ENCODE measurements at places on chromosomes 11 and 22.

- DNase-seq, result no peak
Measured at GRCh38 chr22:37167176-37167980, 17.7 kb upstream of the IL2RB start.

GRCh38 chr11:46420513-46420912, 28.9 kb upstream of the CHRM4 start:
- no peak for DNase-seq

GRCh38 chr11:72454791-72455190, 20.5 kb upstream of the CLPB start:
- DNase-seq, result no peak

DNA sequence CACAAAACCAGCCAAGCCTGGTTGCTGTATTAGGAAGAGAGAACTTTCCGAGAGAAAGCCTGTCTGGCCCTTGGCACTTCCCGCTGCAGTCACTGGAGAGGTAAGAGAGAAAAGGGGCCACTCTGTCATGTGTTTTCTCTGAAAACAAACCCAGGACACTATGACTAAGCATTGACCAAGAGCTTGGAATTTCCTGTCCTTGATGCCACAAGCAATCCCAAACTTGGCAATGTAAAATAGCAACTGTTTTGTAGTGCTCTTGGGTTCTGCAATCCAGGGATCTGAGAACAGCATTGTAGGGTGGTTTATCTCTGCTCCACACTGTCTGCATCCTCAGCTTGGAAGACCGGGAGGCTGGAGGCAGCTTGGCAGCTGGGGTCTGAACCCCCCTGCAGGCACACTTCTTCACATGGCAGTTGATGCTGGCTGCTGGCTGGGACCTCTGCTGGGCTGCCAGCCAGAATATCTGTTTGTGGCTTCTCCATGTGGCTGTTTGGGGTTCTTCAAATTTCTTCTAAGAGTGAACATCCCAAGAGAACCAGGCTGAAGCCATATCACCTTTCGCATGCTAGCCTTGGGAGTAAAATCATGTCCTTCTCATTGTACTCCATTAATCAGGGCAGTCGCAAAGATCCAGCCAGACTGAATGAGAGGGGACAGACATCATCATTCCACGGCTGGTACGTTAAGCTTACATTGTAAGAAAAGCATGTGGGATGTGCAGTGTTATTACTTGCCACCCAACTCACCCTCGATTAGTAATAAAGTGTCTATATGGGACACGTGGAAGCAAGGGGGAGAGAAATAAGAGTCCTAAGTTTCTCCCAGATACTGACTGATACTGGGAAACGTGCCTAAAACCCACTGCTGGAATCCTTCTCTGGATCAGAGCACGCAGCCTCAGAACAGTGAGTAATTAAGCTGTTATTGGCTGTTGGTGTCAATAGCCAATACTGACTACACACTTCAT, 537.4 kb upstream of the B3GAT1 start:
- no peak for DNase-seq

DNA sequence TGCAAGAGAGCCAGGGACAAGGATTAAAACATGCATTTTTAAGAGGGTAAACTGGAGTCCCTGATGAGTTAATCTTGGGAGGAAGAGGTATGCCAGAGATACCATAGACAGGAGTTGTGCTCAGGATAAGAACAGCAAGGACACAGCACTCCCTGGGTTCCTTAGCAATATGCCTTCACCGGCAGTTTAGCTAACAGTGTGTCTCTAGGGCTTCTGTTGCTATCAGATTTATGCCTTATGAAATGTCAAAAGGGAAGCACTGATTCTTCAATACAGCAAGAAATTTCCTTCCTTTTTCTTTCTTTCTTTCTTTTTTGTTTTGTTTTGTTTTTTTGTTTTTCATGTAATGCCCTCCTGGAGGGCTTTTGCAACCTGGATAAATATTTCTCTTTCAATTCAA, 71.3 kb upstream of the LARGE1 start:
- DNase-seq, result no peak

DNA sequence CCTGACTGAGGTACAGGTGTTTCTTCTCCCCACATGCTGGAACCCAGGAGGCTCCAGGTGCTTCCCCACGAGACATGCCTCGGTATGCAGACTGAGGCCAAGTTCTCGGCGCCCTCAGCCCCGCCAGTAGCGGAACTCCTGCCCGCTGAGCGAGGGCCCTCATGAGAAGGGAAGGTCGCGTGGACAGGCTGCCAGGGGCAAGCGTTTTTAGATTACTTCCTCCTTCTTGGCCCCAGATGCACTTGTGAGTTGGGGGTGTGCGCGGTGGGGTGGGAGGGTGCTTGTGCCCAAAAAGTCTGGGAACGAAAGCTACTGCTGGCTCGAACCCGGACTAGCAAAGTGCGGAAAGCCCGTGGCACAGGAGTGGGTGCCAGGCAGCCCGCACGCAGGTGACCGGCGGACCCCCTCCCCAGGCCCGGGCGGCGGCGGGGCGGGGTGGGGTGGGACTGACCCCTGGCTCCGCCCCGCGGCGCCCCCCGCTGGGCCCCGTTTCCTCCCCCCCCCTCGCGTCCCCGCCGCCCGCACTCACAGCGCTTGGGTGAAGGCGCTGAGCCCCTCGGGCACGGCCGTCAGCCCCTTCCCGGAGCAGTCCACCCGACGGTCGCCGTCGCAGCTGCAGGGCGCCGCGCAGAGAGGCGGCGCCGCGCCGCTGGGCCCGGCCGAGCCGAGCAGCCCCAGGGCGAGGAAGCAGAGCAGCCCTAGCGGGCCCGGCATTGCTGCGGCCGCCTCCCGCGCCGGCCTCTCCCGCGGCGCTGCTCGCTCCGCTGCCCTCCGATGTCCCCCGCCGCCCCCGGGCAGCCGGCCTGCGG, 797 bp downstream of the LGR4 start:
- DNase-seq, result peak; percentile 25

GRCh38 chr22:36701965-36702621, 1.5 kb downstream of the CACNG2 start:
- DNase-seq, result peak; percentile 1

GRCh38 chr22:31128156-31128555, 5.4 kb downstream of the INPP5J start:
- DNase-seq, result no peak

DNA sequence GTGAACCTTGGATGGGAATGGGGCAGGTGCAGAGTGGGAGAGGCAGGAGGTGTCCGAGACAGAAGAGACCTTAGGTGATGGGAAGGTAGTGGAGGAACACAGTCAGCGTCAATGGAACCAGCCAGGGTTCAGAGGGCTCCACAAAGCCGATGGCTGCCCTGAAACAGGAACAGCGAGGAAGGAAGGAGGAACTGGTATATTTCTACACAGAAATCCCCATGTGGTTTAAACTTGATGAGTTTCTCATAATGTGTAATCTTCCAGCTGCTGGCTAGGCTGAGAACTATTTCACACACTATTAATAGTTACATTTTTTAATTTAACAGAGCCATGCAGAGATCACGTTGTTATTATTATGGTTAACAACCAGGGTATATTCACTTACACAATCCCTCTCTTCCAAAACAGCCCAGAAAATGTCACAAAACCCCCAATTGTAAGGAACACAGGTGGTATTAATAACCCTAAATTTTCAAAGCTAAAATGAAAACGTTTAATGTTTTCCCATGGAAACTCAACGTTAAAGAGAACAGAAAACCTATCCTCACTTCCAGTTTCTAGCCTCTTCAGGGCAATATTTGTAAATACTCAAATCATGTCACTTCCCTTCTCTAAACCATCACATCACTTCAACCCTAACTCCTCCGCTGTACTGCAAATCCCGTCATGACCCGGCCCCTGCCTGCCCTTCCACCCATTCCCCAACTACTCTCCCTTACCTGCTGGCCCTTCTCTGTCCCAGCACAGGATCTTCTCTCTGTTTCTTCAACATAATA, 74.5 kb upstream of the ARFGAP3 start:
- no peak for DNase-seq

GRCh38 chr11:111975076-111975806, 38.1 kb downstream of the DIXDC1 start:
- no peak for DNase-seq

DNA sequence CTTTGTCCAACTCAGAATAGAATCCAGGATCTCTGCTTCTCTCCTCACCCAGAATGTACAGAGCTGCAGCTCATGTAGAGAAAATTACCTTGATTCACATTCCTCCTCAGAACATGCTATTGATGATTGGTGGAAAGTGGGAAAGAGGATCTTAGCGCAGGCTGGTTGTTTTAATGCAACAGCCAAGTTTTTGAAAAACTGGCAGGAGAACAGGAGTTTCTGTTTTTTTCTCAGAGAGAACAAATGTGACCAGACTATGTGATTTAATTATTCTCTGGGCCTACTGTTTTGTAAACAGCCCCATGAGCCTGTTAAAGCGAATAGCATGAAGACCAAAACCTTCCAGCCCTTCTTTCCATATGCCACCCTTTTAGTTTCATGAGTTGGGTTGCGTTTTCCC, 19.1 kb upstream of the IL18BP start:
- DNase-seq, result no peak

GRCh38 chr11:36454941-36455631, 55.0 kb downstream of the TRAF6 start:
- peak; percentile 94 for DNase-seq

Data from NCI-H345 (cell line).